ENCODE measurements at places on chromosomes 5 and 9.

- no peak for DNase-seq
Measured at GRCh38 chr5:153491856-153492255, 1.4 kb downstream of the GRIA1 start.

GRCh38 chr5:143931986-143932385 is 120.0 kb downstream of the HMHB1 start:
- no peak for DNase-seq

- no peak for DNase-seq
Measured at GRCh38 chr9:114694146-114694545, 12.2 kb upstream of the TEX48 start.

DNA sequence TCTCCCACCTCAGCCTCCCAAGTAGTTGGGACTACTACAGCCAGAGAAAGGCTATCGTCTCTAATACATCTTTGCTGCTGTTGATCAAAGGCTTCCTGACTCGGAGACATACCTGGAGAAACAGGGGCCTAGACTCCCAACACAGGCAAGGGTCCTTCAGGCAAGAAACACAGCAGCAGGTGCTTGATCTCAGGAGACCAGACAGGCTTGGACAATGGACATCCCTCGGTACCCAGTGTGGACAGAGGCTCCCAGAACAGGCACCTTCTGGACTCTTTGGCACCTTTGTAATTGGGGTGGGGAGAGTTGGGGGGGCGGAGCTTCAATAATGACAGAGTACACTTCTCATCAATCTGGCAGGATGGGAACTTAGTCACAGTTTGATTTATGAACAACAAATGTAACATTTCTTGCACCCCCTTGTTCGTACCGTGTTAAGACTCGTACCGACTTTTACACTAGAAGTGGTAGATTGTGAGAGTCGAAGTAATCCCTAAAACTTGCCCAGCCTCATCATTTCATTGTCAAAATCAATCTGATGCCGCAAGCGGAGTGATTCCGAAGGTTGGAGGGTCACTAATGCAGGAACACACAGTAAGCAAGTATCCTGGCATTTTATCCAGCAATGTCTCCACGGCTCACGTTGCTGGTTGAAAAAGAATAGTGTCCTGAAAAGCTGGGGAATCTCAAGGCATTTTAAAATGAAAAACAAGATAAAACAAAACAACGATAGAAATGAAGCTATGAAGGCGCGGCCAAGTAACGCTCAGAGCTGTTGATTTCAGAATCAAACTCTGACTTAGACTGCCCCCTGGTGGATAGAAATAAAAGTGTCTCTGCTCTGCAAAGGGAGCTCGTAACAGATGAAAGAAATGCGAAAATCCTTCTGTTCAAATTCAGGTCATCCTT is 46.4 kb upstream of the STK32A start:
- DNase-seq: peak; percentile 32

- DNase-seq: no peak
Measured at GRCh38 chr5:174119468-174119881, 74.0 kb downstream of the NSG2 start.

DNA sequence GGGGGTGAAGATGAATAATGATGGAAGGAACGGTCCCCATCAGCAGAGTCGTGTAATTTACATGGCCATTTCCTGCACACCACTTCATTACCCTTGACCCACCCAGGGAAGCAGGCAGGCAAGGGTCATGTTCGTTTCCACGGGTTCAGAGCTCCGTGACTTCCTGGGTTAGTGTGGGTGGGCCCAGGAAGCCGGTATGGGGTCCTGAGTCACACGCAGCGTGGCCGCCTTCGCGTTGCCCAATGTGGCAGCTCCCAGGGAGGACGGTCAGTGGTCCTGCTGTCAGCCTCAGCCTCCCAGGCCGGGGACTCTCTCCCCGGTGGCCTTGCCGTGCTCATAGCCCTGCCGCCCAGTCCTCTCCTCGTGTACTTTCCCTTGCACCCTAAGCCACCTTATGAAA is 5.1 kb upstream of the TERT start:
- no peak for DNase-seq

DNA sequence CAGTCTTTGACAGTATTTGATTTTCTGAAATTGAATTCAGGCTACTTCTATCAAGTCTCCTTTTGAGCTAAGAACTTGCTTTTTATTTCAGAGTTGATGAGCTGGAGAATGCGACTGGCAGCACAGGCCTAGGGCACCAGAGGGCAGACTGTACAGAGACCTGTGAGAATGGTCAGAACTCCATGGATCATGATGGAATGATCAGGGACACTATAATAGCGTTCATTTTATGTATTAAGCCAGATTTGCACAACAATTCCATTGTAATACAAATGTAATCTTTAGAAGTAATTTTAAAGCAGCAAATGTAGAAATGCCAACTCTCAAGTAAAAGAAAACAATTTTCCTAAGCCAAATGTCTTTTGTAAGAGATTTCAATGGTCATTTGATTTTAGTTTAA is 902.4 kb downstream of the NR2F1-AS1 start:
- DNase-seq: no peak

DNA sequence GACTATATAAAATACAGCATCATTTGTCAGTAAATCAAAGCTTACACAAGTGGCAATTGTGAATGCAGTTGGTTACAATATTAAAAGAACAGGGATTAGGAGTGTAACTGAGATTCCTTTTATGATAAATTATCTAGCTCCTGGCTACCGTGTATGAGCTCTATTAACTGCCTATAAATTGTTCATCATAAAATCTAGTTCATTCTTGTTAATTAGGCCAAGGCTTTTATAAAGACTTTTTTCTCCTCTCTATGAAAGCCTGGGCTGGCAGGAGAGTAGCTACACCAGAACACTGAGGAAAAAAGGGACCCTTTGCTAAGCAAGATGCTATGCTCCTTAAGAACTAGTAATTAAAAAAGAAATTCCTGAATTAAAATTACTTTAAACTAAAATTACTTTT is 132.4 kb upstream of the MEF2C start:
- no peak for DNase-seq

GRCh38 chr9:89802781-89803355 is 198.1 kb downstream of the GADD45G start:
- DNase-seq: peak; percentile 32

- DNase-seq: no peak
Measured at GRCh38 chr5:79954620-79955019, 36.4 kb downstream of the MTX3 start.

- no peak for DNase-seq
Measured at GRCh38 chr9:97559111-97559514, 57.6 kb downstream of the TMOD1 start.

DNA sequence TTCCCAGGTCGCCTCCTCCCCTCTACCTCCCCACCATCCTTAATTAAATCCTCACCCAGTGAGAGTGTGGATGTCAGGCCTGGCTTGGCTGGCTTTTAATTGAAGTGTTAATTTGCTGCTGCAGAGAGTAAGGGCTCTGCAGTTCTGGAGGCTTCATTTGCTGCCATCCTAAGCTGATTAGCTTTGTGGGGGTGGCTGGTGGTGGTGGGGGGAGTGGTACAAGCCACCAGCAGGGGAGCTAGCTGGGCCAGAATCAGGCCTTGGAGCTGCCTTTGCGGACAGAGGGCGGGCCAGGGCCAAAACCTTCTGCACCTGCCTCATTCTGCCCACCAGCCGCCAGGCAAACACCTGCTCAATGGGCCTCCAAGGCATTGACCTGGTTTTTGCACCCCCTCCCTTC is 26.8 kb upstream of the TIFAB start:
- DNase-seq: no peak

GRCh38 chr5:120229036-120229435 is 235.1 kb upstream of the PRR16 start:
- no peak for DNase-seq

- no peak for DNase-seq
Measured at GRCh38 chr5:16913187-16914107, 22.6 kb downstream of the MYO10 start.

GRCh38 chr9:113857875-113858274 is 18.2 kb upstream of the ZNF618 start:
- DNase-seq: no peak

GRCh38 chr9:131346559-131346958 is 47.3 kb upstream of the PRRC2B start:
- DNase-seq: no peak

- no peak for DNase-seq
Measured at GRCh38 chr5:32207355-32207634, 33.2 kb upstream of the GOLPH3 start.

DNA sequence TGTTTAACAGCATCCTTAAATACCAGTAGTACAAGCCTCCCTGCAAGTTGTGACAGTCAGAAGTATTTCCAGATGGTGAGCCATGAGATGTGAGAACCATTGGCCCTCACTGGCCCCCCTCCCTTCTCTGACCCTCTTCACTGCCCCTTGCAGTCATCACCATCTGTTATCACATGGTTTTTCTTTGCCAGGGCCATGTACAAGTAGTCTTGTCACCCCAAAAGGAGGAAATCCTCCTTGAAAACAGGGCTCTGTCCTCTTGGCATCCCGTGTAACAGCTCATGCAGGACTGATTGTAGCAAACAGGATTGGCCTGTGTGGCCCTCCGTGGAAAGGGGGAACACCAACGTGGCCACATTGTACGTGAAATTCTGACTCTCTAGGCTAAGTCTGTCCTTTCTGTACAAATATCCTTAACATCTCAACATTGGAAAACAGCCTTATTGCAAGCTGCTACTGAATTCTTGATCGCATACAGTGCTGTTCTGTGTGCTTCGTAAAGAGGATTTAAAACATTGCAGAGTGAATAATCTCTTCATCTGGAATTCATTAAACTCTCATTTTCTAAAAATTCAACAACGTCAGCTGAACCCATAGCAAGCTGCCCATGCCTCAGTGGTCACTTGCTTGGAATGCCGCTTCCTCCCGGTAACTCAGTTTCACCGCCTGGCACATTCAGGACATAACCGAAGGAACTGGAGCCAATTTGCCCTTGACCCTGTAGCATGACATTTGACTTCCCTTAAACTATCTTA is 171.7 kb downstream of the ATPSCKMT start:
- DNase-seq: no peak

GRCh38 chr5:36739751-36740221 is 133.4 kb downstream of the SLC1A3 start:
- DNase-seq: peak; percentile 50

- DNase-seq: no peak
Measured at GRCh38 chr5:56048124-56048523, 53.4 kb upstream of the IL6ST start.

DNA sequence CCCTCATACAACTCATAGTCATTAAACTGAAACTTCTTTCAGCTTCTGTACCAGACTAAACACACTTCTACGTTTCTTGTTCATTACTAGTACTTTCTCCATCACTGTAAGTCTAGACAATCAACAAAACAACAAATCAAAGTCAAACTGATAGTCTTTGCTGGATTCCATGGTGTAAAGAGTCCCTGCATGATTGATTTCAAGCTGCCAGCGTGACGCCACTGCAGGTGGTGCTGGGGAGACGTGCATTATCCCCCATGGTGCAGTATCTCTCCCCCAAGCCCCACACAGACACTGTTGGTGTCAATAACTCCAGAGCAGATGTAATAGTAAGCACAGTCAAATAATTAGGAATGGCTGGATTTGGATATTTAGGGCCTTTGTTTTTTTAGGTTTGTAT is 10.7 kb upstream of the SLC2A8 start:
- DNase-seq: no peak

DNA sequence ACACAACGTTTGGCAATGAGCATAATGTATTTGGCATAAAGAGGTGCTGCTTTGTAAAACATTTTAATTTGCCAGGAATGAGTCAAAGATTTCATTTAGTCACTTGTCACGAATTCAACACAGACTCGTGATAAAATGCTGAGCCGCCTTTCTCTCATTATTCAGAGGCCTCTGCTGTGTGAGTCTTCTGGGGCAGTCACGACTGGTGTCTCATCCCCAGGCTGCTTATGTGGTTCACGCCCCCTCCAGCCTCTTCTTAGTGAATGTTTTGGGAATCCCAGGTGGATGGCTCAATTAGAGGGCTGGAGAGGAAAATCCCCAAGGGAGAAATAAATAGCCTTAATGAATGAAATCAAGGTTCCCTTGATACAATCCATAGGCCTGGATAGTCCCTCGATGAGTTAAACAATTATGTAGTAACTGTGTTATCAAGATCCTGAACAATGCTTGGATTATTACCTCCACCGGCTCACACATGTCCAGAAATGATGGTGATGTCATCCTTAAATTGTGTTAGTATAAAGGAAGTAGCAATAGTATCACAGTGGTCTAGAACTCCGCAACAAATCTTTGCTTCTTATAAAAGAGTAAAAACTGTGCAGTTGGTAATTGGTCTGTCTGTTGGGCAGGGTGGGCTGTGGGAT is 192.1 kb upstream of the ADAMTS16 start:
- no peak for DNase-seq

All from NCI-H2107 (cell line).